ENCODE measurements at places on chromosomes 7 and 10. TPM values are rescaled to one million over a fixed set of nuclear protein-coding genes. Genes with fewer than 3 reads are reported as not detected.

DNA sequence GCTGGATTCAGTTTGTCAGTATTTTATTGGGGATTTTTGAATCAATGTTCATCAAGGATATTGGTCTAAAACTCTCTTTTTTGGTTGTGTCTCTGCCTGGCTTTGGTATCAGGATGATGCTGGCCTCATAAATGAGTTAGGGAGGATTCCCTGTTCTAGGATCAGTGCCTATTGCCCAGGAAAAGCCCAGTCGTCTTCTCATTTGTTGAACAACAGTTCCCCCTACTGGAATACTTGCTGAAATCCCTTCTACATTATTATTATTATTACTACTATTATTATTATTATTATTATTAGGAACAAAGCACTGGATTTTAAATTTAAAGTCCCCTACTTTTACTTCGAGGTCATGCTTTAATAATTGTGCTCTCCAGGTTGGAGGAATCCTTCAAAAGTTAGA is 528.9 kb downstream of the MAGI2 start:
- H3K27me3 ChIP-seq: no peaks in the 10 kb centered on the region
- H3K4me3 ChIP-seq: no peak overlapping the region
- no peak overlapping the region for H3K27ac ChIP-seq
- DNase-seq: no peak
- H3K4me1 ChIP-seq: no peaks in the 10 kb centered on the region

- DNase-seq: no peak
- peaks cover 40% of the 10 kb centered on the region for H3K36me3 ChIP-seq
- no peak overlapping the region for H3K27ac ChIP-seq
- H3K27me3 ChIP-seq: no peaks in the 10 kb centered on the region
- H3K4me3 ChIP-seq: no peak overlapping the region
- H3K4me1 ChIP-seq: peaks cover 81% of the 10 kb centered on the region
Observed at GRCh38 chr7:24926623-24927524, 53.1 kb downstream of the OSBPL3 start.

- no peaks in the 10 kb centered on the region for H3K36me3 ChIP-seq
- H3K4me1 ChIP-seq: no peaks in the 10 kb centered on the region
- DNase-seq: no peak
- H3K27ac ChIP-seq: no peak overlapping the region
Observed at GRCh38 chr7:137283153-137283552, 60.4 kb downstream of the PTN start.

Gene OR2A5
- total RNA-seq: not detected

All from activated T-helper 2 cell treated with anti-CD3 and anti-CD28 coated beads, Interferon-gamma antibody, Interleukin-2, Interleukin-4, amounts not matched to agents 10 μg/mL and 5 μg/mL and 100 μg/mL, durations not matched to agents 14 hours and 24 hours and 36 hours (primary cell).